ENCODE measurements at places on chromosomes 3 and 15.

- DNase-seq = no peak
Observed at GRCh38 chr15:84910928-84911623, 26.6 kb downstream of the SLC28A1 start.

GRCh38 chr3:112778353-112778948 lies 68.2 kb downstream of the CD200R1L start:
- no peak for DNase-seq

GRCh38 chr3:49703443-49703927 lies 14.1 kb downstream of the RNF123 start:
- DNase-seq = no peak

DNA sequence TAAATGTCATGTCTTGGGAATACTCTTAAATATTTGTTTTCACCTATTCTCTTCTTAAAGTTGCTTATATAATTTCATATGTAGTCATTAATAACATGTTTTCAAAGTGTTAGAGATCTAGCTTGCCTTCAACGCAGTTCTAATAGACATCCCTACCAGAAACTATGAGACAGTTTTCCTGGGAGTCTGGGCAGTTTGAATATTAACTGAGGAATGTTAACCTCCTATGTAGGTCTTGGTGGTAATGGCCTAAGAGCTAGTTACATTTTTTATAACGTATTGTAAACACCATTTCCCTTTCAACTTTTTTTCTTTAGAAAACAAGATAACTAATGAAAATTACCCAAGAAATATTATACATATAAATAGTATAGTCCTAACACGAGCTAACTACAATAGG lies 328.2 kb downstream of the TIGIT start:
- DNase-seq = no peak

DNA sequence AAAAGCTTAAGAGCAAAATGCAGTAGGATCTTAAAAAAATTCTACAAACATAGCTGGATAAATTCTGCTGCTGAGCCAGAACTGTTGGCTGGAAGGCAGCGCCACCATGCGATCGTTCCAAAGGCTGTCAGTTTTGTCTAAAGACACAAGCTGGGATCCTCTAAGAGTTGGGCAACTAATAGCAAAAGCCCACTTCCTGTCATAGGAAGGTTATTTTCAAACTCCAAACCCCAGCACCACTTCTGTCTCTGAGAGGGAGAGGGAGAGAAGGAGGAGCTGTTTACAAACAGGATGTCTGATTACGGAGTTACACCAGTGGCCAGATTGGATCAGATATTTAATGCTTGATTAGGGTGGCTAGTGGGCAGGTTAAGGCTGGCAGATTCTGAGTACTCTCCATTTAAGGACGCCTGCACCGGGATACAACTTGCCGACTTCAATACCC lies 44.0 kb downstream of the EIF4E3 start:
- no peak for DNase-seq

DNA sequence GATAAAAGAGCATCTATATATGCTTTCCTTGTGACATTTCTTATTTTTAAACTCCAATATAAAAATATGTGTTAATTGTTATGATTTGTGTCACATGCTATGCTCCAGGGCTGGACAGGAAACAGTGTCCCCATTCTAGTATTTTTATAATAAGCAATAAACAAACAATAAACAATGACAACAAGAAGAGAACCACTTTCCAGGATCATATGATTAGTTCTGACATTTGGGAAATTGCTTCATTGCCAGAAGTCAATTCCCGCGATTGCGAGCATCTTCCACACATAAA lies 260.9 kb downstream of the FHIT start:
- DNase-seq = no peak

DNA sequence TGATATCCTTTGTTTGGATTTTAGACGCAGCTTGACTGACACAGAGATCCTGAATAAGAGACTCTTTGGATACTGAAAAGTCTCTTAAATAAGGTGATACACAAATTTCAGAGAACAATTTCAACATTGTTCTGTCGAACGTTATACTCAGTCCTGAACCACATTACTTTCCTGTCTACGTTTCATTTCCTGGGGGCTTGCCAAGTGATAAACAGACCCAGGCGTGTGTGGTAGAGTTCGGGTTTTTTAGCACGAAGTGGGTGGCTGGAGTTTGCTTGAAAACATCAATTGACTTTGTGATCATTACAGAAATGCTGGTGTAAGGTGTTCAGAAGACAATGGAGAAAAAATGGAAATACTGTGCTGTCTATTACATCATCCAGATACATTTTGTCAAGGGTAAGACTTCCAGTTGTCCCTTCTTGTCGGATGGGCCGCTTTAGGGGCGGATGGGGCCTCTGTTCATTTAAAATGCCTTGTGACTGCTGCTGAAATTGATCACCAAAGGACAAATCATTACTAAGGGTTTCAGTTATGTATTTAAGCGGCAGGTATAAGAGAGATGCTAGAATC lies at the start of gene CD96:
TSS of gene CD96 (plus strand) at position 287 of the 573 bp plus-strand sequence. CDS start at position 339, 52 bp downstream.
- no peak for DNase-seq

All from esophagus squamous epithelium (tissue), 5 donors.